ENCODE measurements at places on chromosomes 11 and 22.

- no peak for DNase-seq
These were observed 196.0 kb downstream of the CEP164 start for GRCh38 chr11:117523680-117524079.

- DNase-seq = no peak
These were observed 418.5 kb downstream of the MIAT start for GRCh38 chr22:27075891-27076290.

DNA sequence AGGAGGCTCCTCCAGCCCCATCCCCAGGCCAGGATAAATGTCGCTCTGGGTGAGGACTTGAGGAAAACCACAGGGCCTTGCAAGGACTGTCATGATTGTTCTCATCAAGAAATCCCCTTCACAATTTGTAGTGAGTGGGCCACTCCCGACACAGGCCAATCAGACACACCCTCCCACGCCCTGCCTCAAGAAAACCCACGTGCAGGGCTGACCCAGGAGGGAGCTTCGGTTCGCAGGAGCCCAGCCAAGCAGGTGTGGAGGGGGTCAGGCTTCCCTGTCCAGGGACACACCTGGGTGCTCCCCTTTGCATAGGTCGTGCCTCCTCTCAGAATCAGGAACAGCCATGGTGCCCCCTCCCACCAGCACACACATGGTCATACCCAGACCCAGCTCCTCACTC lies 43.2 kb downstream of the SHANK2 start:
- no peak for DNase-seq

- DNase-seq = no peak
These were observed 9.1 kb downstream of the SLN start for GRCh38 chr11:107702723-107703122.

DNA sequence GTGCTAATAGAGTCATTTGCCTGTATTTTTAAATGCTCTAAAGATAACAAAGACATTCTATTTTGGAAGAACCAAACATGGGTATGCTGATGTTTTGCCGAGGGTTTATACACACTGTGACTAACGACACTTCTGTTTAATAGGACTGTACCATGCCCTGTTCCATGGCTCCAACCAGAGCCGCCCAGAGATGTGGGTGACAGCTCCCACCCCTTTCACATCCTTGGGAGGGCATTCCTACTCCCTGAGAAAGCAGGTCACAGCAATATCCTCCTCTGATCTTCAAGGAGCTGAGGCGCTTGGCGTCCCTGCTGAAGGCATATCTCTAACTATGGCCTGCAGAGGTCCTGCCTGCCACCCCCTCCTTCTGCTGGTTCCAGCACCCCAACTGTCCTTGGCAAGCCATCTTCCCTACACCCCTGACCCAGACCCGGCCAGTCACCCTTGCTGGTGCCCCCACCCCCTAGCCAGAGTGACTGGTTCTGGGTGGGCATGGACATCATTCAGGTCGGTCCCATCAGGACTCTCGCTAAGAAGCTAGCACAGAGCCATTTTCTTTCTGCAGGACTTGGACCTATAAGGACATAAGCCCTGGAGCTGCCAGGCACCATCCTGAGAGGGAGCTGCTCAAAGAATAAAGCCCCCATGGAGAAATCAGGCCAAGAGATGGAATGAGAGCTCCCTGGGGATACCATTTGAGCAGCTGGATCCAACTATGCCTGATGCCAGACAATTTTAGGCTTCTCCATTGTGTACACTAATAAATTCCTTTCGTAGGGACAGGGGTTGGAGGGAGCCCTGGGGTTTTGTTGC lies 381.3 kb downstream of the CTTN start:
- DNase-seq = no peak

All from upper lobe of left lung (tissue), 6 donors.